CD4-positive, alpha-beta T cell treated with Interleukin-15 for 4 hours (primary cell): ENCODE measurements at places on chromosomes 7 and 10.

- no peak for DNase-seq
Observed at GRCh38 chr7:101910991-101911799, 93.8 kb downstream of the CUX1 start.

- DNase-seq = no peak
Observed at GRCh38 chr7:98120559-98120958, 13.9 kb downstream of the LMTK2 start.

- DNase-seq = peak; percentile 86
Observed at GRCh38 chr7:55533050-55533728, 39.1 kb downstream of the VOPP1 start.

DNA sequence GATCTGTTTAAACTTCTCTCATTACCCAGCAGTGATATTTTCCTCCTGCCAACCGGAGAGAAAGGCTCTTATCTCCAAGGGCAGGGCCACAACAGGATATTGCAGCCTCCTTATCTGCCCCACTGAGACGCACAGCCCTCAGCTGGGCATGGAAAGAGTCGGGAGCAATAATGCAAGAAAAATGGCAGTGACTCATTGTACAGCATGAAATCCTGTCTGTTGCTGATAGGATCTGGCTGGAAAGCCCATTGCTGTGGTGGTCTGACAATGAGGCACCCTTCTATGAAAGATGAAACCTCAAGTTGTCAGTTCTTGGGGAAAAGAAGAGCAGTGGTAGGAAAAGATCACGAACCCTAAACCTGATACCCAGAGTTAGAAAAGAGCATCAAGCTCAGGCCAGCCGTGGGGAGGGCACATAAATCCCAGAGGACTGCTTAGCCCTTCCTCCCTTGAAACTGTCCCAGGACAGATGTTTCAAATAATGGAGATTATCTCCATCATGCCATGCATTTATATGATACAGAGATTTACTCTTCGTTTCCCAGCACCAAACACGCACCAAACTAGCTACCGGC is 47.0 kb upstream of the FIGNL1 start:
- DNase-seq = no peak

DNA sequence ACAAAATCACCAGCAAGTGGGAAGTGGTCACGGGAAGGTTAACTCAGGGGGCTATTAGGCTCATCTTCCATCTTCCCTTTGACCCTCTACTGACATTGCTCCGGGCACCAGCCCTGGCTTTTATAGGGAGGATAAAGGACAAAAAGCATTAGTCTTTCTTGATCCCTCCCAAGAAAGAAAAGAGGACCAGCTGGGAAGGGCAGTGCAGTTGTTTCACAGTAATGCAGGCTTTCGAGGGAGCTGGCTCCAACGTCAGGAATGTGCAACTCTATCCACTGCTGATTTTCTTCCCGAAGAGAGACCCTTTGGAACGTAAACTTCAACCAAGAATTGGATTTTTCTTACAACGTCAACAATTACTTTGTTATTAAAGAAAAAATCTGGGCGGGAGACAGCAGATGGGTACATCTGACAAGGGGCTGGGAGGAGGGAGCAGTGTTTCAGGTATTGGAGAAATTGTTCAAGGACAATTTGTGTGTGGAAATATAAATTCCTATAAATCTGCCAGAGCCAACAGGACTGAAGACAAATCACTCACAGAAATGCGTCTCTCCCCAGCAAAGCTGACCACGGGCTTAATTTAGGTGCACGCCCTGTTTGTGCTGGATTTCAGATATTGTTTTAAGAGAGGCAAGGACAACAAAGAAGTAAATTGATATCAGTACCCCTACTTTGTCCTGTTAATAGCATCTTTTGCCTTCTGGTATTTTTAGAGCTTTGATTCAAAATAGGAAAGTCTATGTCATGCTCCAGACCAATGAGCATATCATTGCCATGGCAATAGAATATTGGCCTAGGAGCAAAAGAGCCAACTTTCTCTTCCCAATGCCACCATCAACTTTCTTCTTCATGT is 23.4 kb upstream of the ARID5B start:
- no peak for DNase-seq

DNA sequence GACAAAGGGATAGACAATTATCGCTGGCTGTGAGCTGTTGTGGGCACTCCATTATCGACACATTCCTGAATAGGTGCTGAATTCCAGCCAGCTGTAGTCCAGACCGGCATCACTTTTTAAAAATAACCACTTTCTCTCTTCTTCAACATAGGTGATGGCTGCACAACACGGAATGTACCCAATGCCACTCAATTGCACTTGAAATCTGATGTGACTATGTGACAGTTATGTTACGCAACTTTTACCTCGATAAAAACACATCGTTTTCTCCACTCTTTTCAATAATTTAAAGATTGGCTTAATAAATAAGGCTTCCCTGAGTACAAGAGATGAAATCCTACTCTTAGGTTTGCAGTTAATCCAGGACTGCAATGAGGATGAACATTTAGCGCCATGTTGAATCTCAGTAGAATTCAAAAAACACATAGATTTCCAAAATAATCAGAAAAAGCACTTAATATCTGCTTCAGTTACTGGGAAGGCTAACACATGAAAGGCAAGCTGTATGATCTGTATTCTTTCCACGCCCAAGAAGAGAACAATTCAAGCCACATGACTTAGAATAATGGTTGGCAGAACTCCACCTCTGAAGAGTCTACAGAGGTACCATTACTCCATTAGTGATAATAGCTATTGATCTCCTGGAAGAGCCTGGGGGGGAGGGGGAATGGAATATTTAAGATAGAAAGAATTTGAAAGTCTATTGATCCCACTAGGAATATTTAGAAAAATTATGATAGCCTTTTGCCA is 3.6 kb downstream of the YWHAG start:
- no peak for DNase-seq

GRCh38 chr10:129904323-129904722 is 59.8 kb downstream of the EBF3 start:
- DNase-seq = no peak
